ENCODE measurements at places on chromosomes 4 and X.

- DNase-seq: no peak
Observed at GRCh38 chr4:182307746-182308145, 64.5 kb downstream of the TENM3 start.

DNA sequence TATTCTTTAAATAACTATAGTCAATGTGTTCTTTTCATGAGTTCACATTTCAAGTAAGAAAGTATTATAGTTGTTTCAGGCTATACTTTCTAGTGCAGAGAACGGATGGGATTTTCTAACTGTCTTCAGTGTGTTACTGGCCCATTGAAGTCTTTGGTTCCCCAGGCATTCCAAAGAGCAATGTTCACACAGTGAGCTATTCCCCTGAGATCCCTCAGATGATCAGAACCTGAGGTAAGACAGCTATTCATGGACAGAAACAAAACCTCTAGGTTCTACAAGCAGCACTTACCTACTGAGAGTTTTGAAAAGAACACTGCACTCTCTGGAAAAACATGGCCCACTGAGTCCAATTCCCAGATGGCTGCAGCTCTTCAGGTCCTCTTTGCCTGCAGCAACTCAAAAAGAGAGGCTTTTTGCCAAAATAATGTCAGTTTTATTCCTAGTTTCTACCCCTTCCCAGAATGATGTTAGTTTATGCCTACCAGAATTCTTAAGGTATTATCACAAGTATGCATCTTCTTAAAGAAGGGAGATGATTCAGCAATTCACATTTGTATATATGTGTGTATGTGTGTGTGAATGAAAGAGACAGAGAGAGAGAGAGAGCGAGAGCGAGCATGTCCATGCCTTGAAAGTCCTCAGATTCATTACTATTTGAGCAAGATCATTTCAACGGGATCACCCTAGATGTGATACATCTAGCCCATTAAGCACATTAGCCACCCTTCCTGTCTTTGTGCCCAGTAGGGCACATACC, 146.1 kb downstream of the PDHA2 start:
- no peak for DNase-seq

DNA sequence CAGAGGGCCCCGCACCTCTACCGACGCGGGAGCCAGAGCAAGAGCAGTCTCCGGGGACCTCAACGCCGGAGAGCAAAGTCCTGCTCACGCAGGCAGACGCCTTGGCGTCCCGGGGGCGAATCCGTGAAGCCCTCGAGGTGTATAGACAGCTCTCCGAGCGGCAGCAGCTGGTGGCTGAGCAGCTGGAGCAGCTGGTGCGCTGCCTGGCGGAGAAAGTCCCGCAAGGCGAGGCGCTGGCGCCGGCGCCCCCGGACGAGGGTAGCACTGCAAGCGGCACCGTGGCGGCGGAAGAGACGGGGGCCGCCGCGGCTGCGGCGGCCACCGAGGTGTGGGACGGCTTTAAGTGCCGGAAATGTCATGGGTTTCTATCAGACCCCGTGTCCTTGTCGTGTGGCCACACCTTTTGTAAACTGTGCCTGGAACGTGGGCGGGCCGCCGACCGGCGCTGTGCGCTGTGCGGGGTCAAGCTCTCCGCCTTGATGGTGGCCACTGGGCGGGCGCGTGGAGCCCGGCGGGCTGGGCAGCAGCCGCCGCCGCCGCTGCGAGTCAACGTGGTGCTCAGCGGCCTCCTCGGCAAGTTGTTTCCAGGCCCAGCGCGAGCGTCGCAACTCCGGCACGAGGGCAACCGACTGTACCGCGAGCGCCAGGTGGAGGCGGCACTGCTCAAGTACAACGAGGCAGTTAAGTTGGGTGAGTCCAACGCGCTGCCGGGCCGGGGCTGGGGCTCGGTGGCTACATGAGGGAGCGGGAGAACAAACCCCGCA, 672 bp downstream of the LONRF3 start:
- DNase-seq: peak; percentile 82

GRCh38 chr4:86055898-86056297, 304.0 kb downstream of the MAPK10 start:
- DNase-seq: no peak

Measured in left lung (tissue), 14 donors.